Naive thymus-derived CD8-positive, alpha-beta T cell (primary cell): ENCODE measurements at places on chromosomes 7 and 10.

GRCh38 chr7:35390146-35390545 is 136.2 kb upstream of the TBX20 start:
- DNase-seq = no peak

GRCh38 chr7:34211018-34211417 is 305.7 kb downstream of the BMPER start:
- no peak for DNase-seq

DNA sequence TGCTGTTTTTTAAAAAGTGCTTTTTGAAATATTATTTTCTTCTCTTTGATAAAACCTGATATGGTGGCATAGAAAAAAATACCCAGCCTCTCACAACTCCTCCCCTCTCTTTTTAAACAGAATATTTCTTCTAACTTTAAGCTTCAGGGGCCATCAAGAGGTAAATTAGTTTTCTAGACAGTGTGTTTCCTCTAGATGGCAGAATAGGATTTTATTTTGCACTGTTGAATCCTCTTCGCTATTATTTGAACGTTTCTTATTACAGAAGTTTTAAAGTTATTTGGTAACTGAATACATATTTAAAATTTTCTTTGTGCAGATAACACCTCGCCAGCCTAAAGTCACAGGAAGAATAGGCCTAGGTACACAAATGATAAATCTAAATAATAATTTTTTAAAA is 30.3 kb downstream of the ARL5B start:
- no peak for DNase-seq

DNA sequence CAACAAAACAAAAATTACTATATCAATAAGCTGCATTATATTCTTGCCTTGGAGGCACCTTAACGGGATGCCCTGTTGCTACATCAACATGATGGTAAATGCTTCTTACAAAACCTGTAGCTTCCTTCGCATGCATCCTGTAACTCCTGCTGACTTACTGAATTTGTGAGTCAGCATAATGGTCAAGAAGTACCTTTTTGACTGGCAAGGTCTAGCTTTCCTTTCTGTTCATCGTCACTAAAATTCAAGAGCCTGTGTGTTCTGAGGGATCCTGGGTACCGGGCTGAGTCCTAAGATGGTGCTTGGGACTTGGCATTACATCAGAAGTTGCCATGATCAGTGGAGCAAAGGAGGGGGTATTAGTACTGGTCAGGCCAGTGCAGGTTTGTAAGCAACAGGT is 4.9 kb downstream of the PFKFB3 start:
- DNase-seq = no peak

DNA sequence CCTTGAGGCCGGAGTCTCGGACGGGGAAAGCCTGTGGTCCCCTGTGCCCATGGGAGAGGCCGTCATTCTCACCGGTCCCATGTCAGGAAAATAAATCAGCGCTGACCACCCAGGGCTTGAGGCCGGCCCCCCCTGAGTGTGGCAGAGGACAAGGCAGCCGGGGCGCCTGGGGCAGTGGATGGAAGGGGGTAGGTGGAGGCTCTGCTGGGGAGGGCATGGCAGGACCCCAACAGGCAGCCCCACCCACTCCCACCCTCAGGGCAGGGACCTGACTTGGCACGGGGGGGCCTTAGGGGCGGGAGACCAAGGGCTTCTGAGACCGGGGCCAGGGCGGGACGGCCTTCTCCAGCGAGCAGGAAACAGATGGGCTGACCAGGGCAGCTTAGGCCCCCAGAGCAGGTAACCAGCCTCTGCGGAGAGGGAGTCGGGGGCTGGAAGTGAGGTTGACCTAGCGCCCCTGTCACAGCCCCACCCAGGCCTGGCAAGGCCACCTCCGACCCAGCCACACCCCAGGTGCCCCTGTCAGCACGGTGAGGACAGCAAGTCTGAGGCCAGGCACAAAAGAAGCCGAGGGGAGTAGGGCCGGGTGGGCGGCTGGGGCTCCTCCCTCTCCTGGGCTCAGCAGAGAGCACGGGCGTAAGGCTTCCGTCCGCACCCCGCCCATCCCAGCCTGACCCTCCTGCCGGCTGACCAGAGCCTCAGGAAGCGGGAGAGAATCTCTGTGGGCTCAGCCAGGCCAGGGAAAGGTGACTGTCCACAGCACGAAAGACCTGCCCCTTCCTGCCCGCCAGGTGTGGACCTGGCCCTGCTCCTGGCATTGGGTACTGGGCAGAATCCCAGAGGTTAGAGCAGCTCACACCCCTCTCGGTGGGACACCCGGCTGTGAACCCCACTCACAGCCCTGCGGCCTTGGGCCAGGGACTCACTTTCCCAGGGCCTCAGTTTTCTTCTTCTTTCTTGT is 87.4 kb downstream of the FOXL3 start:
- DNase-seq = no peak

- DNase-seq = no peak
Observed at GRCh38 chr10:61784354-61785133, 117.0 kb upstream of the ARID5B start.

DNA sequence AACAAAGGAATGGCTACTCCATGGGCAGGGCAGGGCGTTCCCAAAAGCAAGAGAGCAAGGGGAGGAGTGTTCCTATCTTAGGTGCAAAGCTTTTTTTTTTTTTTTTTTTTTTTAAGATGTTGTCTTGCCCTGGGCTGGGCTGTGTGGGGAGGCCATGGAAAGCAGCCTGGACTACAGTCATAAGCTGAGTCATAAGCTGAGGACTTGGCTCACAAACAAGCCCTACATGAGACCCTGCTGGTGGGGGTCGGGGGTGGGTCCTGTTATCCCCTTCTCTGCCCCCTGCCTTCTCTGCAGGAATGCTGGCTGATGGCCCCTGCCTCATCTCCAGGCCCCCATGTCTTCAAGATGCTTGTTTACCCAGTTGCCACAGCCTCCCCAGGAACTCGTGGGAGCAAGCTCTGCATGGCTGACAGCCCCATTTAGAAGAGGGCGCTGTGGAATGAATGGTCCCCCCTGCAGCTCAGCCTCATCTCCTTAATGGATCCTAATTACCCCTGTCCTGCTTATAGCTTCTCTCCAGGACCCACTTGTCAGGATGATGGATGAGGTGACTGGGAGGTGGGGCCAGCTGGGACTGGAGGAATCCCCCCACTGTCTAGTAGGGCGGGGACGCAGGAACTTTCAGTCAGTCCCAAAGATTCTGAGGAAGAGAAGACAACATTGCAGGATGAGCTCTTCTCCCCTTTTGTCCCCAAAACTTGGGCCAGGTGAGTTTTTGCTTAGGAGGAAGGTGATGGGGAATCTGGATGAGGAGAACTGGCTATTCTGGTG is 340.8 kb upstream of the PODXL start:
- DNase-seq = no peak

GRCh38 chr10:11336722-11337162 is 274.7 kb downstream of the USP6NL start:
- no peak for DNase-seq

- DNase-seq = no peak
Observed at GRCh38 chr7:130951303-130951975, 217.4 kb upstream of the KLF14 start.

- DNase-seq = no peak
Observed at GRCh38 chr7:134457210-134457609, 1.7 kb downstream of the AKR1B1 start.

- no peak for DNase-seq
Observed at GRCh38 chr10:125112697-125113494, 47.5 kb downstream of the CTBP2 start.

GRCh38 chr7:154672659-154673415 is 330.1 kb downstream of the PAXIP1 start:
- DNase-seq = no peak

- DNase-seq = no peak
Observed at GRCh38 chr10:125096371-125096770, 64.0 kb downstream of the CTBP2 start.

GRCh38 chr10:52486840-52487611 is 172.9 kb downstream of the DKK1 start:
- DNase-seq = no peak

DNA sequence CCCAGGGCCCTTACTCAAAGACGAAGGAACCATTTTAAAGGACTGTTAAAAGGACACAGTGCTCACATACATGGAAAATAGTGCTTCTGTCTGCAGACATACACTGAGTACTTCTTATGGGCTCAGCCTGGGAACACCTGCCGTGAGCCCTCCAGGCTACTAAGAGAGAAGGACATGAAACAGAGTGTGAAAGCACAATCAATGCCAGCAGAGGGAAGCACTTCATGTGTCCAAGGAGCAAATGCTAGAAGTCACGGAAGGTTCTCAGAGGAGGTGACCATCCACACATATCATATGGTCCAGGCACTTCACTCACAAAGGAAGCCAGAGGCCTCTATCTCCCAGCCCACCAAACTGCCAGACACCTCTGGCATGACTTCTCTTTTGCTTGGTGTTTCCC is 15.5 kb downstream of the ELMO1 start:
- DNase-seq = no peak

DNA sequence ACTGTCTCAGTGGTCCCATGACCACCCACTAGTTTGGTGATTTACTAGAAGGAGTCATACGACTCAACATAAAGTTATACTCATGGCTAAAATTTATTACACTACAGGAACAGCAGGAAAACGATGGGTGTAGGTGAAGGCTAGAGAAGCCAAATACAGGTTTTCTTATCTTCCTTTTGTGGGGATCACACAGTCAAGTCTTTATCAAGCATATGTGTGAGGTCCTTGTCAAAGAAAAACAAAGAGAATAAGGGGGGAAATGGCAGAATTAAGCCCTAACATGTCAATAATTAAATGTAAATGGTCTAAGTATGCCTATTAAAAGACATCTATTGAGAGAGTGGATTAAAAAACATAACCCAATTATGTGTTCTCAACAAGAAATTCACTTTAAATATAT is 47.8 kb upstream of the UBN2 start:
- DNase-seq = no peak

- no peak for DNase-seq
Observed at GRCh38 chr10:93181271-93182048, 107.8 kb downstream of the CYP26A1 start.

GRCh38 chr10:96287392-96288105 is 16.2 kb upstream of the BLNK start:
- no peak for DNase-seq

DNA sequence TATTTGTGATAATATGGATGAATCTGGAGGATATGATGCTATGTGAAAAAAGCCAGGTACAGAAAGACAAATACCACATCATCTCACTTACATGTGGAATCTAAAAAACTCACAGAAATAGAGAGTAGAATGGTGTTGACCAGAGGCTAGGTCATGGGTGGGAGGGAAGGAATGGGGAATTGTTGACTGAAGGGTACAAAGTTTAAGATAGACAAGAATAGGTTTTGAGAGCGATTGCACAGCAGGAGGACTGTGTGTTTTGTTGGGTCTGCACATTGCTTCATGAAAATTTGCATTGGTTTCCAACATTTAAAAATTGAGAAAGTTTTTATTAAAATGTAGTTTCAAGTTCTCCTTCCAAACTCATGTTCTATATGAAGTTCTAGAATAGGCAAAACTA is 8.4 kb downstream of the SLC26A5 start:
- DNase-seq = no peak

GRCh38 chr7:28070297-28071055 is 110.1 kb downstream of the JAZF1 start:
- DNase-seq = no peak

DNA sequence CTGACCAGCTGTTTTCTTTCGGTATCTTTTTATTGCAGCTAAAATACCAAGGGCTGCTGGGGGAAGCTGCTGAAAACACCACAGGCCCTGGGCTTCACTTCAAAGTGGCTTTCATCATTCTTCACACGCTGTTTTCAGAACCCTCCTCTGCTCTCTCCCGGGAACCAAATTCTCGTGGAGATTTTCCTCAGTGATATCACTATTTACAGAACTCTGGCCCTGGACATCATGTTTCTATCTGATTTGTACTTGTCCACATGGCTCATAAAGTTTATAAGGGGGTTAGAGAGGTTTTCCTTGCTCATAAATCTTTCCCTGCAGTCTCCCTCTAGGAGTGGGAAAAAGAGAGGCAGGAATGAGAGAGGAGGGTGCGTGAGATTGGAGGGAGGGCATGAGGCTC is 177.4 kb upstream of the NPVF start:
- DNase-seq = no peak
